ENCODE measurements at places on chromosomes 4 and X.
A peak's percentile ranks its signal among the peaks of the same experiment; 100 is the strongest.

DNA sequence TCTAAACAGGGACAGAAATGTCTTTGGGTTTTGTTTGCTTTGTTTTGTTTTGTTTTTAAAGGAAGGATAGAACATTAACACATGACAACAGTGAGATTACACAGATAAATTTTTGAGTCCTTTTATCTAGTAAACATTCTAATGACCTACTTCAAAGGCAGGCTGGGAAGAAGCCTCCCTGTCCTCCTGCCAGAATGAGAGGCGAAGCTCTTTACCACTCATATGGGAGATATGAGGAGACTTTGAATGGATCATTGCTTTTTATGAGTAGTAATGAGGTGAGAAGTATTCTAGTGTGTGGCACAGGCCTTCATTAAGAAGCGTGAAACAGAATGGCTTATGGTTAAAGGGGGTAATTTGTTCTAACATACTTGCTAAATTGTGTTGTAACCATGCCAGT lies 172.0 kb downstream of the FBXO8 start:
- H3K4me3 ChIP-seq = no peak overlapping the region
- H3K27ac ChIP-seq = no peak overlapping the region
- DNase-seq = no peak
- H3K4me1 ChIP-seq = no peaks in the 10 kb centered on the region
- no peaks in the 10 kb centered on the region for H3K27me3 ChIP-seq

GRCh38 chrX:446245-446644 lies 59.5 kb upstream of the PPP2R3B start:
- H3K27ac ChIP-seq = no peak overlapping the region
- H3K27me3 ChIP-seq = no peaks in the 10 kb centered on the region
- no peak for DNase-seq
- no peaks in the 10 kb centered on the region for H3K4me1 ChIP-seq

DNA sequence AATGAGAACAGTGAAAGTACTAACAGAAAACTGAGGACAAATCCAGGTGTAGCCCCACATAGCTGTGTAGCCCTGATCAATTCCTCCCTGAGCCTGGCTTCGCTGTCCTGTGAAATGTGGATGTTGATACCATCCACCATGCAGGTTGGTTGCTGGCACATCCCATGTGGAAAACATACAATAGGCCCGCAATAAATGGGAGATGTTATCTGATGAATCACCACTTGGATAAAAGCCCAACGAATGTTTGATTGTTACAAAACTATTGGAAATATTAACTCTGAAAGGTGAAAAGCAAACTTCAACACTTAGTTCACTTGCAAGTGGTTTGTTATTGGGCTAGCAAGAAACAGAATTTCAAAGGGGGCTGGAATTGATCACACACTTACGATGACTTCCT lies 186.3 kb upstream of the FTHL17 start:
- no peak overlapping the region for H3K4me3 ChIP-seq
- no peak overlapping the region for H3K27ac ChIP-seq
- no peak for DNase-seq
- no peaks in the 10 kb centered on the region for H3K4me1 ChIP-seq
- peaks cover 3% of the 10 kb centered on the region for H3K36me3 ChIP-seq

- no peaks in the 10 kb centered on the region for H3K27me3 ChIP-seq
- H3K36me3 ChIP-seq = no peaks in the 10 kb centered on the region
- H3K4me1 ChIP-seq = no peaks in the 10 kb centered on the region
- no peak for DNase-seq
Observed at GRCh38 chrX:253451-254297, 27.5 kb upstream of the PLCXD1 start.

GRCh38 chrX:150007356-150007755 lies 69.1 kb upstream of the EOLA2 start:
- H3K27ac ChIP-seq = no peak overlapping the region
- no peak for DNase-seq
- no peak overlapping the region for H3K4me3 ChIP-seq
- H3K36me3 ChIP-seq = no peaks in the 10 kb centered on the region

- H3K36me3 ChIP-seq = no peaks in the 10 kb centered on the region
- peaks cover 8% of the 10 kb centered on the region for H3K4me1 ChIP-seq
- peak overlapping the region; percentile 93 for H3K4me3 ChIP-seq
- no peaks in the 10 kb centered on the region for H3K27me3 ChIP-seq
- H3K27ac ChIP-seq = peak overlapping the region; percentile 82
Observed at GRCh38 chr4:83013420-83013867, 2.8 kb upstream of the LIN54 start.

DNA sequence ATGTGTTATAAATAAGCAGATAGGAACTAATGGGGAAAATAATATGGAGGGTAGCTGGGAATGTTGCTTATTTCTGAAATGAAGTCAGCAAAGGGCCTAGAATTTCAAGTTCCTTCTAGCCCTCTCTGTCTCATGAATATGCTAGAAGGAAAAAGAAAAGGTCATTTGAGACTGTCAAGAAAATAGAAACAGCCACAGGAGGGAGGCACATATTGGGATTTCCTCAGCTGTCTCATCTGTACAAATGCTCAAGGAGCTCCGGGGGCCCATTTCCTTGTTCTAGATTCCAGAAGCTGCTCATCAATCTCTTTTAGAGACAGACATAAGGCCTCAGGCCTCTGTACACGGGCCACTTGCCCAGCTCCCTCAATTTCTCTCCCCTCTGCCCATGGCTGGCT lies 127.6 kb upstream of the ETNPPL start:
- H3K36me3 ChIP-seq = no peaks in the 10 kb centered on the region
- no peak for DNase-seq
- no peaks in the 10 kb centered on the region for H3K4me1 ChIP-seq
- H3K4me3 ChIP-seq = no peak overlapping the region
- H3K27me3 ChIP-seq = no peaks in the 10 kb centered on the region

DNA sequence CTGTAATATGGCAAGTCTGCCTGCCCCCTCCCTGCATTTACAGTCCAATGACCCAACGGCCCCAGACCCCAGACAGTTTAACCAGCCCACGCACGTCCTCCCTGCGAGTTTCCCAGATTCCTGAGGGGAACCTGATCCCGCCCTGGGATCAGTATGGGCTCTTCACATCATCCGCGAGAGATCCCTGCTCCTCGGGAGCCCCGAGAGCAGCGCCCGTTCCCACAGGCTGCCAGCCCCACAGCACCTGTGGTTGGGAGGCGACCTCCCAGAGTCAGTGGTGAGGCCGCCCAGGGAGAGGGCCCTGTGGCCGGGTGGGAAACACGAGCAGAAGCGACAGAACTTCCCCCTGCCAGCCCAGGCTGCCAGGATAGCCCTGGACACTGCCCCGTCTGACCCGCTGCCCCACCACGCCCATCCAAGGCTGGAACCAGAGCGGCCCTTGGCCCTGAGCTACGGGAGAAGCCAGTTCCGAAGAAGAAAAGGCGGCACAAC lies 32.8 kb downstream of the TSC22D3 start:
- DNase-seq = no peak
- H3K36me3 ChIP-seq = no peaks in the 10 kb centered on the region
- peaks cover 49% of the 10 kb centered on the region for H3K4me1 ChIP-seq
- peaks cover 36% of the 10 kb centered on the region for H3K27me3 ChIP-seq
- H3K27ac ChIP-seq = peak overlapping the region; percentile 90

- H3K4me1 ChIP-seq = peaks cover 6% of the 10 kb centered on the region
- peak; percentile 26 for DNase-seq
- no peaks in the 10 kb centered on the region for H3K36me3 ChIP-seq
- H3K27me3 ChIP-seq = peaks cover 3% of the 10 kb centered on the region
- H3K4me3 ChIP-seq = no peak overlapping the region
- H3K27ac ChIP-seq = no peak overlapping the region
Observed at GRCh38 chrX:11137543-11138139, 26.5 kb downstream of the HCCS start.

- no peaks in the 10 kb centered on the region for H3K4me1 ChIP-seq
- no peak overlapping the region for H3K27ac ChIP-seq
- no peak for DNase-seq
Observed at GRCh38 chr4:123659730-123660129, 263.1 kb downstream of the SPRY1 start.

DNA sequence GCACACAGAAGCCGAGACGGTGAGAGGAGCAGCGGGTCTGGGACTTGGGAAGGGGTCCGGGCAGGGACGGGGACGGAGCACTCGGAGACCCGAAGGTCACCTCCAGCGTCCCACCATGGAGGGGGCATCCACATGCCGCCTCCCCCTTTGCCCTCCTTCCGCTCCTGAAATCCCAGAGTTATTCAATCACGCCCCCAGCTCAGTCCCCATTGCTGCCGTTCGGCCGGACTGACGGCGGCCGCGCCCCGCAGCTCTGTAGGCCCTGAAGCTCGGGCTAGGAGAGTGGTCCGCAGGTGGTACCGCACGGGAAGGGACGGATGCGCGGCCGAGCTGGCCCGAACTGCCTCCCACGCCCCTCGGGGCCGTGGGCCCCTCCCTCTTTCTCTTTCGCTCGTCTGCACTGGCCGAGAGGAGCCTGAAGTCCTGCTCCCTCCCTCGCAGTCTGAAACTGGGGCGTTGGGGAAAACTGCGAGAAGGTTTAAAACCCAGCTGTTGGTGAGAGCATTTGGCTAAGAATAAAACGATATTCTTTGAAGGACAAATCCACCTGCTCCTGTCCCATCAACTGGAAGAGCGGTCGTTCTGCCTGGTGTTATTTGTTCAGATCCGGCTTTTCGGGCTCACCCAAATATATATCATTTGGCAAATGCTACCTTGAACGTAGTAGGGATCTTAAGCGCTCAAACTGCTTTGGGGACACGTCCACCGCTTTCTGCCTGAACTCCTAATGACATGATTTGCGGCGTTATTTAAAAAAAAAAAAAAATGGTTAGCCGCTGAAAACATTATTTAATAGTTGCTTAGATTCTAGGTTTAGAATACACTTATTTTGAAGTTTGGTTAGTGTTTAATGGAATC lies 719 bp downstream of the USO1 start:
- H3K36me3 ChIP-seq = peaks cover 5% of the 10 kb centered on the region
- peak overlapping the region; percentile 99 for H3K4me3 ChIP-seq
- peaks cover 9% of the 10 kb centered on the region for H3K4me1 ChIP-seq
- H3K27me3 ChIP-seq = no peaks in the 10 kb centered on the region

DNA sequence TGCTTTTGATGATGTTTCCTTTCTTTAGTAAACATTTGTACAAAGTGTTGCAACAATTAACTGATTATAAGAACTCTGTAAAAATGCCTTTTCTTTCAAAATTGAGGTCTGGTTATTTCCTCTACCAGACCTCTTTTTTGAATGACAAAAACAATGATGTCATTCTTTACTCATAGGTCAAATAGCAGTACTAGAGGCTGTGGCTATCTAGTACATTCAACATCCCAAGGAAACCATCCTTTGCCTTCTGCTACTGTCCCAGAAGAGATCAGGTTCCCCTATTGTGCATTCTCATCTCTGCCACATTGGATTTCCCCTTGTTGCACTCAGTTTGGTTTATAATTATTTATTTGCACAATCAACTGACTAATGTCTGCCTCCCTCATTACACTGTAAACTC lies 19.1 kb upstream of the MAD2L1 start:
- H3K4me3 ChIP-seq = no peak overlapping the region
- H3K36me3 ChIP-seq = no peaks in the 10 kb centered on the region

GRCh38 chr4:139900964-139901376 lies 235.4 kb downstream of the MGST2 start:
- H3K36me3 ChIP-seq = no peaks in the 10 kb centered on the region
- no peaks in the 10 kb centered on the region for H3K27me3 ChIP-seq
- no peak for DNase-seq

- H3K27ac ChIP-seq = no peak overlapping the region
- no peaks in the 10 kb centered on the region for H3K4me1 ChIP-seq
- H3K4me3 ChIP-seq = no peak overlapping the region
- H3K27me3 ChIP-seq = no peaks in the 10 kb centered on the region
Observed at GRCh38 chr4:36332782-36333131, 51.3 kb downstream of the DTHD1 start.

GRCh38 chrX:107716816-107717700 lies 58.5 kb downstream of the TSC22D3 start:
- no peaks in the 10 kb centered on the region for H3K36me3 ChIP-seq
- peaks cover 33% of the 10 kb centered on the region for H3K27me3 ChIP-seq
- peaks cover 33% of the 10 kb centered on the region for H3K4me1 ChIP-seq
- H3K27ac ChIP-seq = peak overlapping the region; percentile 81

- peaks cover 13% of the 10 kb centered on the region for H3K4me1 ChIP-seq
- peaks cover 3% of the 10 kb centered on the region for H3K27me3 ChIP-seq
- DNase-seq = peak; percentile 29
- H3K4me3 ChIP-seq = no peak overlapping the region
- no peaks in the 10 kb centered on the region for H3K36me3 ChIP-seq
Observed at GRCh38 chr4:186719925-186720694, 3.5 kb downstream of the FAT1 start.

- no peak overlapping the region for H3K4me3 ChIP-seq
- no peaks in the 10 kb centered on the region for H3K36me3 ChIP-seq
- peak overlapping the region; percentile 92 for H3K27ac ChIP-seq
- H3K27me3 ChIP-seq = no peaks in the 10 kb centered on the region
- no peak for DNase-seq
Observed at GRCh38 chr4:69058410-69059059, 37.7 kb upstream of the UGT2B7 start.

GRCh38 chrX:130085551-130086446 lies 24.5 kb downstream of the ELF4 start:
- no peak overlapping the region for H3K4me3 ChIP-seq
- H3K36me3 ChIP-seq = no peaks in the 10 kb centered on the region
- H3K27ac ChIP-seq = no peak overlapping the region
- no peak for DNase-seq

DNA sequence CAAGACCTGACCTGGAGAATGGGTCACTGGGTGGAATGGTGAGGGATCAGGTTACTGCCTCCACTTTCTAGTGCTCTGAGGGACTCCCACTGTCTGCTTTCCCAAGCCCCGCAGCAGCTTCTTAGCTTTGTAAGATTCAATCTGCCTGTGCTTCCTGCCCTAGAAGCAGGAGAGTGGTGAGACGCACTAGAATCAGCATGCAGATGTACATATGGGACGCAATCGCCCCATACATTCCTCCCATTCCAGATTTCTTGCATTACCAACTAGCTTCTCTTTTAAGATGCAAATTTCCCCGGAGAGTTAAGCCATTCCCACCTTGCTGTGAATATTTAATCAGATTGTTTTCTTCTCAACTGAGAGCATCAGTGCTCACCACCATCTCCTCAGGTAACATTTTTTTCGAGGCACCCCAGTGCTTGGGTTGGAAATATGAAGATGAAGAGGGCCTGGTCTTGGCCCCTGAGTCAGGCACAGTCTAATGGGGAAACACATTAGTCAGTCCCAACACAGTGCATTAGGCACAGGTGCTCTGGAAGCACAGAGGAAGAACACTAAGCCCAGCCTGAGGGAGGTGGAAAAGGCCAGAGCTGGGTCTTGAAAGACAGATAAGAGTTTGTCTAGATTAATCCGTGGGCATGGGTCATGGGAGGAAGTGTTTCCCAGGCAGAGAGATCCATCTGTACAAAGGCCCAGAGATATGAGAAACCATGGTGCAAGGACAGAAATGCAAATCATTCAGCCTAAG lies 66.7 kb upstream of the PRPS1 start:
- peaks cover 5% of the 10 kb centered on the region for H3K36me3 ChIP-seq
- no peak overlapping the region for H3K4me3 ChIP-seq
- no peak overlapping the region for H3K27ac ChIP-seq
- DNase-seq = no peak
- peaks cover 11% of the 10 kb centered on the region for H3K27me3 ChIP-seq

GRCh38 chr4:83574247-83574646 lies 38.3 kb downstream of the GPAT3 start:
- no peaks in the 10 kb centered on the region for H3K36me3 ChIP-seq
- no peaks in the 10 kb centered on the region for H3K4me1 ChIP-seq
- no peaks in the 10 kb centered on the region for H3K27me3 ChIP-seq
- no peak overlapping the region for H3K4me3 ChIP-seq
- no peak for DNase-seq

All from spinal cord (tissue), 10 donors.